CD4-positive, alpha-beta T cell treated with Interleukin-4 for 4 hours (primary cell): ENCODE measurements at places on chromosomes 1 and 21.

DNA sequence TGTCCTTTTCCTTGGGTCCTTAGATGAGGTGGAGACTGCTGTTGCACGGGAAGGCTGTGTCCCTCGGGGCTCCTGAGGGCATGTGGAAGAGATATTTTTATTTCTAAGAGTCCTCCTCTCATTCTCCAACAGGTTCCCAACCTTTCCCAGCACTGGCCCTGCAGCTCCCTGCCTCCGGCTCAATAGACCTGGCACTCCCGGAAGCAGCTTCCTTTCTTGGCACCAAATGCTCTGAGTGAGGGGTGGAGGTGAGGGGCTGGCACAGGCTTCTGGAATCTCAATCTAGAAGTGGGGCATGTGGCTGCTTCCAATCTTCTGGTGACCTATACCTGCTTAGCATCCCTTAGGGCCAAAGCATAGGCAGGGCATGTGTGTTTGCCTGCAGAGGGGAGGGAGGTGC, 4.5 kb downstream of the ETV3L start:
- DNase-seq = no peak

DNA sequence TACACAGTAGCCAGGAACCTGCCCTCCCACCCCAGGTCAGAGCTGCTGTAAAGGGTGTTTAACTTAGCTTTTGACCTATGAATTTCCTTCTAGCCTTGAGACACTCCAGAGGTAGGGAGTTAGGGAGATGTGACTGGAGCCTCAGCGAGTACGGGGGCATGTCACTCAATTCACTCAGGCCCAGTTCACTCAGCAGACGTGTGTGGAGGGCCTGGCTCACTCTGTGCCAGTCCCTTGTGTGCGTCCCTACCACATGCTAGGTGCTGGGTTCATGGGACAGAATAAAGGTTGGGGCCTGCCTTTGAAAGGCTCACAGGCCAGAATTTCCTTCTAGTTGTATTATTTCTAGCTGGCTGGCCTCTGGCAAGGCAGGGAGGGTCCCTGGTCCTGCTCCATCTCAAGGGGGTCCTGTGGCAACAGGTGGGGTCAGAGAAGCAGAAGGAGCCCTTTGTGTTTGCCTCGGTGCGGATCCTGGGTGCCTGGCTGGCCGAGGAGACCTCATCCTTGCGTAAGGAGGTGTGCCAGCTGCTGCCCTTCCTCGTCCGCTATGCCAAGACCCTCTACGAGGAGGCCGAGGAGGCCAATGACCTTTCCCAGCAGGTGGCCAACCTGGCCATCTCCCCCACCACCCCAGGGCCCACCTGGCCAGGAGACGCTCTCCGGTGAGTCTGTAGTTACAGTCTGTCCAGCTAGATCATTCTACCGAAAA, 4.5 kb downstream of the NCDN start:
- no peak for DNase-seq

GRCh38 chr1:15616373-15617172, 685 bp upstream of the DDI2 start:
- no peak for DNase-seq

DNA sequence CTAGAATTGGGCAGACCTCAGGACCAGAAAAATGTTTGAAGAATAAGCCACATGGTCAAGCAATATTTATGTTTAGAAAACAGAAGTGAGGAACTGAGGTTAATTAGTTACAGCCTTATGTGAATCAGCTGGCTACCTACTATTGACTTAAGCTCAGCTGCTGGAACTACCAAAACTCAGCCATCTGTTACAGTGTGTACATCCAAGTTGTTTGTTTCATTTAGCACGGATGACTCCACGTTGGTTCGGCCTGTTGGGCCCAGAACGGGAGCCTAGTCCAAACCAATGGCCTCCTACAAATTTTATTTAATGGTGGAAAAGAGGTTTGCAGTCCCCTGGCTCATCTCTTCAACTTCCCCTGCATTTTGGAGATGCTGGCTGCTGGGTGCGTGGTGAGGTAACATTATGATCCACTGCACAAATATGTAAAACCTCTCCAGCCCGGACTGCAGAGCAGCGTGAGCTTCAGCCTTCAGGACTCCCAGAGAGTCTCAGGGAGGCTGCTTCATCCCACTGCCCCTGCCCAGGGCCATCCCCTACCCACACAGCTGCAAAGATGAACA, 143.4 kb downstream of the ZZZ3 start:
- no peak for DNase-seq

DNA sequence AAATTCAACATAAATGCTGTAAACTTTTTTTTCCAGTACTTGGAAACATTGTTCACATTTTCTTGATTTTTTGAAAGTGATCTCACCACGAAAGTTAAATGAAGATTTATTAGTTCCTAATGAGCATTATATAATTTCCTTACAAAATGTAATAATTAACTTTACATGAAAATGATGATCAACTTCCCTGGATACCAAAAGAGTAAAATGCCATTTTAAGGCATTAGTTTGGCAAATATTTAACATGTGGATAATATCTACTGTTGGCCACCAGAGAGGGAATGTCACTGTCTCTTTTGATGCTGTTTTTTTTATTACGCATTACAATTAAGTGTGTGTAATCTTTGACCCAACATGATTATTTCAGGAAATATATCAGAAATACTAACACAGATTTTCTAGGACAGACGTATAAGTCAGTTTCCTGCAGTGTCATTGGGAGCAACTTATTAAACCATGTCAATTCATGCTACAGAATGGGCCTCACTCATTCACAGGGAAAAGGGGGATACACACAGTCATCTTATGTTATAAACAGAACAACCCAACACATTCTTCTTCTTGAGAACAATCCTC, 903.9 kb upstream of the ADGRL2 start:
- no peak for DNase-seq

DNA sequence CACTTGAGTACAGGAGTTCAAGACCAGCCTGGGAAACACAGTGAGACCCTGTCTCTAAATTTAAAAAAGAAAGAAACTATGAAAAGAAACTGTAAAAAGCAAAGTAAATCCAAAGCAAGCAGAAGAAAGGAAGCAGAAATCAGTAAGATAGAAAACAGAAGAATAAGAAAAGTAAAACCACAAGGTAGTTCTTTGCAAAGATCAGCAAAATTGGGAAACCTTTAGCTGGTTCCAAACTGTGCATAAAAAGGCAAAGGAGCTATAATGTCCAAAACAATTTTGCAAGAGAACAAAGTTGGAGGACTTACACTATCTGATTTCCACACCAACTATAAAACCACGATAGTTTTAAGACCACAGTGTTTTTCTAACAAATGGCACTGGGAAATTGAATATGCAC, 218.8 kb downstream of the RPS6KC1 start:
- DNase-seq = no peak

DNA sequence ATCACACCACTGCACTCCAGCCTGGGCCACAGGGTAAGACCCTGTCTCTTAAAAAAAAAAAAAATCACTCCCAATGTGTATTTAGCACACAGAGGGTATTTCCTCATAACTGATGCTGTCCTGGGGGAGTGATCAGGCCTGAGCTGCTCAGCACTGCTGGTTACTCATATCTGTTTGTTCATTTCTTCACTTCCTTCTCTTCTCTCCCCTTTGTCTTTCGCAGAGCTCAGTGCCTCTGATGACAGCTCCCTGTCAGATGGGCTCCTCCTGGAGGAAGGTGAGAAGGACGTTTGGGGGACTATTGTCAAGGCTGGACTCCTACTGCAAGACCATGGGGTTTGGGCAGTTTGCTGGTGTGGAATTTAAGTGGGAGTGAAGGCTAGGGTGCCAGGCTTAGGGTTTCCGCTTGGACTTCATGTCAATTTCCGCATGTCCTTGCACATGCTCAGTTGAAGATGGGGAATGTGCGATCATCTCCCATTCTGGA, 13.0 kb downstream of the INAVA start:
- DNase-seq = no peak
